Activated CD4-positive, CD25-positive, alpha-beta regulatory T cell (primary cell): ENCODE measurements at places on chromosomes 3 and 15.

DNA sequence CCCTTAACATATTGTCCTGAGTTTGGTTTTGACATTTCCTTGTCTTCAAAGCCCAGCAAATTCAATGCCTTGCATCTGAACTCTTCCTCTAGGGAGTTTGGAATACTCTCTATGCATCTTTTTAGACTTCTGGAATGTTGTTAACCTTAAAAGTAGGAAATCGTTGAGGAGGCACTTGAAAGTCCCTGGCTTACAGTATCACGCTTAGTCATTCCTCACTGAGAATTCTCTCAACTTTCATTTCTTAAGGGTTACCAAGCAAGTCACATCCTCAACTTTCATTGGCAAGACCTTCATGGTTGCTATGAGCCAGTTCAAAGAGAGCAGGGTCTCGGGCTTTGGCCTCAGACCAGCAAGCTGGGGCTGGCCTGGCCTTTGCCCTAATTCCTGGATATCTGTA, 89.9 kb downstream of the ASB7 start:
- no peak for DNase-seq

DNA sequence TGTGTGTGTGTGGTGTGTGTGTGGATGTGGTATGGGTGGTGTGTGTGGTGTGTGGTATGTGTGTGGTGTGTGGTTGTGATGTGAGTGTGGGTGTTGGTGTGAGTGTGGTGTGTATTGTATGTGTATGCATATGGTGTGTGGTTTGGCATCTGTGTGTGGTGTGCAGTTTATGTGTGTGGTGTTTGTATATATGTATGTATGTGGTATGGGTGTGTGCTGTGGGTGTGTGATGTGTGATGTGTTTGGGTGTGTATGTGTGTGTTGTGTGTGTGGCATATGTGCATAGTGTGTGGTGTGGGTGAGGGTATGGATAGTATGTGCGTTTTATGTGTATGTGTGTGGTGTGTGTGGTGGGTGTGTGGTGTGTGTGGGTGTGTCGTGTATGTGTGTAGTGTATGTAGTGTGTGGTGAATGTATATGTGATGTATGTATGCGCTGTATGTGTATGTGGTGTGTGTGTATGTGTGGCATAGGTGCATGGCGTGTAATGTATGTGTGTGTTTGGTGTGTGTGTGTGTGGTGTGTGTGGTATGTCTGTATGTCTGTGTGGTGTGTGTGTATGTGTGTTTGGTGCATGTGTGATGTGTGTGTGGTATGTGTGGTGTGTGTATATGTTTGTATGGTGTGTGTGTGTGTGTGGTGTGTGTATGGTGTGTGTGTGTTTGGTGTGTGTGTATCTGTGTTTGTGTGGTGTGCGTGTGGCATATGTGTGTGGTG, 58.0 kb downstream of the EFCAB12 start:
- no peak for DNase-seq

DNA sequence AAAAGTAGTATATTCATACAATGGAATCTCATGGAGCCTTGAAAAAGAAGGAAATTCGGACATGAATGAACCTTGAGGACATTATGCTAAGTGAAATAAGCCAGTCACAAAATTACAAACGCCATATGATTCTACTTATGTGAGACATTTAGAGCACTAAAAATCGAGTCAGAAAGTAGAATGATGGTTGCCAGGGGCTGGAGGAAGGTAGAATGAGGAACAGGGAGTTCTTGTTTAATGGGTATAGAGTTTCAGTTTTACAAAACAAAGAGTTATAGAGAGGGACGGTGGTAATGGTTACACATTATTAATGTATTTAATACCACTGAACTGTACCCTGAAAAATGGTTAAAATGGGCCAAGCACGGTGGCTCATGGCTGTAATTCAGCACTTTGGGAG, 19.5 kb downstream of the UBXN7 start:
- DNase-seq: no peak

- DNase-seq: no peak
These were observed 41.2 kb downstream of the RAB7A start for GRCh38 chr3:128767094-128767750.

DNA sequence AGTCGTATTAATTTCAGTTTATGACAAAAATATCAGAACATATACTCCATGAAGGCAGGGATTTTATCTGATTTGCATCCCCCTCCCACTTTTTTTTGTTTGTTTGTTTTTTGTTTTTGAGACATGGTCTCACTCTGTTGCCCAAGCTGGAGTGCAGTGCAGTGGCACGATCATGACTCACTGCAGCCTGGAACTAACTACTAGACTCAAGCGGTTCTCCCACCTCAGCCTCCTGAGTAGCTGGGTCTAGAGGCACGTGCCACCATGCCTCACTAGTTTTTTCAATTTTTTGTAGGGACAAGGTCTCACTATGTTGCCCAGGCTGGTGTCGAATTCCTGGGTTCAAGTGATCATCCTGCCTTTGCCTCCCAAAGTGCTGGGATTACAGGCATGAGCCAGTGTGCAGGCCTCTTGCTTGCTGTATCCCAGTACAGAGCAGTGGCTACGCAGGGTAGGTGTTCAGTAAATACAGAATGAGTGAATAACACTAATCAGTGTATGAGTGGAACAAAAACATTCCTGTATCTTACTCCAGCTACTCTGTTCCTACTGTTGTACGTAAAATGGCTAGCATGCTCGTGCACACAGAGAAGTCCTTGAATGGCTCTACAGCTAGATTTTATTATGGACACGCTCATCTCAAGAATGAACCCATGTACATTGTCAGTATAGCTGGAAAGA, 272.4 kb downstream of the FOXP1 start:
- no peak for DNase-seq
